ENCODE measurements at places on chromosomes 12 and 14.

- DNase-seq, result no peak
Observed at GRCh38 chr14:92647797-92648279, 100.6 kb downstream of the LGMN start.

GRCh38 chr14:81263777-81264410 lies 43.1 kb upstream of the GTF2A1 start:
- DNase-seq, result no peak

DNA sequence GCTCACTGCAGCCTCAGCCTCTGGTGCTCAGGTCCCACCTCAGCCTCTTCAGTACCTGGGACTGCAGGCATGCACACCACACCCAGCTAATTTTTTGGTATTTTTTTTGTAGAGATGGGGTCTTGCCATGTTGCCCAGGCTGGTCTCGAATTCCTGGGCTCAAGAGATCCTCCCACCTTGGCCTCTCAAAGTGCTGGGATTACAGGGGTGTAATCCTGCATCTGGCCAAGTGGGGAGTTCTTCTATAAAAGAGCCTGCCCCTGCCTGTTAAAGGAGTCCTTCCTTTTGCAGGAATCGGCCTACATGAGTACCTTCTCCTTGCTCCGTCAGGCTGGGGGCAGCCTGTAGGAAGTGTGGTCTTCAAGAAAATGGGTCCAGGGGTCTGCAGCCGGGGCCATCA lies 54.1 kb upstream of the RASSF3 start:
- DNase-seq, result no peak

- no peak for DNase-seq
Observed at GRCh38 chr12:108321688-108322087, 17.4 kb downstream of the CMKLR1 start.

DNA sequence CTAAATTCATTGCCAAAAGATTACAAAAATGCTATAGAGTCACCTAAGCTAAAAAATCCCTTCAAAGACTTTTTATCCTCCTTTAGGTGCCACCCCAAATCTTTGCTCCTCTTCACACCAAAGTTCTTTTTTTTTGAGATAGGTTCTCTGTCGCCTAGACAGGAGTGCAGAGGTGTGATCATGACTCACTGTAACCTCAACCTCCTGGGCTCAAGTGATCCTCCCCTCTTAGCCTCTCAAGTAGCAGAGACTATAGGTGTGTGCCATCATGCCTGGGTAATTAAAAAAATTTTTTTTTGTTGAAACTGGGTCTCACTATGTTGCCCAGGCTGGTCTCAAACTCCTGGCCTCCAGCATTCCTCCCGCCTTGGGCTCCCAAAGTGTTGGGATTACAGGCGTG lies 47.9 kb downstream of the WDHD1 start:
- DNase-seq, result no peak

DNA sequence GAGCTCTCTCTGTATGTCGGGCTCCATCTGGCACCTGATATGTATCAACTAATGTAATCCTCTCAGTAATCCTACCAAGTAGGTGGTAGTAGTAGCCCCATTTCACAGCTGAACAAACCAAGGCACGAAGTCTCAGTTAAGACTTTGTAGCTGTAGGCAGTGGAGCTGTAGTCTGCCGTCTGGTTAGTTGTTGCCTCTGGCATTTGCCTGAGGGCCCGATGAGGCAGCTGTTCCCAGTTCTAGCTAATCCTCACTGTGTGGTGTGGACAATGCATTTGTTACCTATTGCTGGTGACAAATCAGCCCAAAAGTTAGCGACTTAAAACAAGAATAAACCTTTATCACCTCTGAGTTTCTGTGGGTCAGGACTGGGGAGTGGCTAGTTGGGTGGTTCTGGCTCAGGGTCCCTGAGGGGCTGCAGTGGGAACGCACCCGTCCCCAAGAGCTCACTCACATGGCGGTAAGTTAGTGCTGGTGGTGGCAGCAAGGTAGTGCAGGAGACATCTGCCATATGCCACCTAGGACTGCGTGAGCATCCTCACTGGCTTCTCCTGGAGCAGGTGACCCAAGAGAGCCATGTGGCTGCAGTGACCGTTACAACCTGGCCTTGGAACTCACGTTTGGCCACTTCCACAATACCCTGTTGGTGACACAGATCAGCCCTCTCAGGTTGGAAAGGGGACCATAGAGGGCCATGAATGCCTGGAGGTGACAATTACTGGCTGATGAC lies 5.6 kb downstream of the AACS start:
- no peak for DNase-seq

- no peak for DNase-seq
Observed at GRCh38 chr12:90611048-90611447, 343.9 kb downstream of the CCER1 start.

DNA sequence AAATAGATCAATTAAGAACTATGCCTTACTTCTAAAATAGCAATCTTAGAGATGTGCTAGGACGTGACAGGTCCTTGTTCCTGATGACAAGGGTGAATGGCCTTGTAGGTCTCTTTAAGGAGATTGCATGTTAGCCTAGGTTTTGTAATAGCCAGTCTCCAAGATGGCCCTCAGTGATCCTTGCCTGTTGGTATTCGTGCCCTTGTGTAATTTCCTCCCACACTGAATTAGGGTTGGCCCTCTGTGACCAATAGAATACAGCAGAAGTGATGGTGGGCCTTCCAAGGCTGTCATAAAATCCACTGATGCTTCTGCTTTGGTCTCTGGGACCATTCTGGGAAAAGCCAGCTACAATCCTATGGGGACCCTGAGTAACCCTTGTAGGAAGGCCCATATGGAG lies 38.2 kb upstream of the SNX6 start:
- DNase-seq, result no peak

- no peak for DNase-seq
Observed at GRCh38 chr12:107400686-107401447, 284.7 kb upstream of the PWP1 start.

- DNase-seq, result no peak
Observed at GRCh38 chr14:63713058-63713457, 14.8 kb downstream of the SGPP1 start.

DNA sequence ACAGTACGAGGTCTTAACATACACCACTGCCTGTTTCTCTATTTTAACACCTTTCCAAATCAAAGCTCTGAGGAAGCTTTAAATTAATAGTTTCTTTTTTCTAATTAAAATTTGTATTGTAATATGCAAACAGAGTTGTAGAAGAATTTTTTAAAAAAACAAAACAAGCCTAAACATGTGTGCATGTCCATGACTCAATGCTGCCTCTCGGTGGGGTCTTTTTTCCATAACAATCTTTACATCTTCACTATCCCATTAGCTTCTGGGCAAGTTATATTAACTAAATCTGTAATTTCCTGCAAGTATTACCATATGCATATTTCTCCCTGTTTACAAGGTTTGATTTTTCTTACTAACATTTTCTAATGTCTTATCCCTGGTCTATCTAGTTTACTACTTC lies 143.9 kb upstream of the NAV3 start:
- DNase-seq, result no peak

- DNase-seq, result no peak
Observed at GRCh38 chr14:56137849-56138248, 19.6 kb downstream of the PELI2 start.

DNA sequence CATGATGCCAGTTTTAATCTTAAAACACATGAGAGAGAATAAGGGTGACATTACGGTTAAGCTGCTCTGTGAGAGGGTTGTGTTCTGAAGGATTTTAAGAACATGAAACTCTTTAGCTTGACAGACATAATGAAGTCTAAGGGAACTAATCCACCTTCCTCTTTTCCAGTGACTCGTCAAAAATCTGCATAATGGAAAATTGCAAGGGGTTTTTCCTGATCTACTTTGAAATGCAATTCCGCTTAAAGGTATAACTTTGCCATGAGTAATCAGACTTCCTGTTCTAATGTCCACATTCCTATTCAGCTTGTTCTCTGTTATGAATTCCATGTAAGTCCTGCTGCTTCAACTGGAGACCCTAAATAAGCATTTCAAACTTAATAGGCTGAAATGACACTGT lies at the start of gene ZNF705A:
Gene ZNF705A, plus strand, starts transcription at position 171 of the 400 bp plus-strand sequence. CDS start 15,611 bp downstream, outside the sequence.
- DNase-seq, result no peak

DNA sequence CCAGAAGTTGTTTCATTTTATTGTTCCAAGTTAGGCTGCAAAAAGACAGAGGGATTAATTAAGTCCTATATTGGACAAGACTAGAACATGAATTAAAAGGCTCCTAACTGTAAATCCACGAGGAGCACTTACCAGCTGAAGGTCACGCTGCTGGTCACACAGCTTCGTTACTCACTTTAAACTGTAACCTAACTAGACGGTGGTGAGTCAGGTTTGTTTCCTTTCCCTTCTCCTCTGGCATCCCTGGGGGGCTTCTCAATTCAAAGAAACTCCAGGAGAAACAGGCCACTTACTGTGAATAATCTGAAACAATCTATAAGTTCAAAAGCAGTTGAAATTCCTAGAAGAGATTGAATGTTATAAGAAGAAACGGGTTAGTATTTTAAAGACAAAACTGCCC lies 331.4 kb downstream of the BCAT1 start:
- DNase-seq, result no peak

- no peak for DNase-seq
Observed at GRCh38 chr12:2039034-2039433, 13.8 kb upstream of the CACNA1C start.

DNA sequence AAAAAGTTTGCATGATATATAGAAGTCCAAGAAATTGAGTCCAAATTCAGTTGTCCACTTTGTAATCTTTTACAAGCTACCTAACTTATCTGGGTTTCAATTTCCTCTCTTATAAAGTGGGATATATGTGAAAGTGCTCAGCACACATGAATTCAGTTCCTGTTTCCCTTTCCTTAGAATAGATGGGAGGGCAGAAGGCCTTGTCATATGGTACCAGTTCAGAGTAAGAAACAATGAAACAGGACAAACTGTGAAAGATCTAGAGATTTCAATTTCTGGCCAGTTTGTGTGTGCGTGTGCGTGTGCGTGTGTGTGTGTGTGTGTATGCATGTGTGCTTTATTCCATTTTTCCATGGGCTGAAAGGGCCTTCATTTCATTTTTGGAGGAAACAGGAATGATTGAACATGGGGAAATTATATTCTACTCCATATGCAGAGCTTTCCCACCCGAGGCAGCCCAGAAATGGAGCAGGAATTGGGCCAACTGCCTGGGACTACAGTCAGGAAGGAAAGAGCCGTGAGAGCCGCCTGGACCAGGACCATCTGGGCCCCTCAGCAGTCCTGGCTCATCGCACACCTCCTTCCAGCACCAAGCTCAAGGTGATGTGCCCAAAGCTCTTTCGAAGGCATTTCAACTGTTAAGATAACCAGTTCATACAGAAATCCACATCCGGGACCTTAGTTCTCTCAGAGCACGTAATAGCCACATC lies 183.2 kb downstream of the EPS8 start:
- no peak for DNase-seq

- no peak for DNase-seq
Observed at GRCh38 chr14:51680031-51680430, 28.3 kb downstream of the FRMD6 start.

DNA sequence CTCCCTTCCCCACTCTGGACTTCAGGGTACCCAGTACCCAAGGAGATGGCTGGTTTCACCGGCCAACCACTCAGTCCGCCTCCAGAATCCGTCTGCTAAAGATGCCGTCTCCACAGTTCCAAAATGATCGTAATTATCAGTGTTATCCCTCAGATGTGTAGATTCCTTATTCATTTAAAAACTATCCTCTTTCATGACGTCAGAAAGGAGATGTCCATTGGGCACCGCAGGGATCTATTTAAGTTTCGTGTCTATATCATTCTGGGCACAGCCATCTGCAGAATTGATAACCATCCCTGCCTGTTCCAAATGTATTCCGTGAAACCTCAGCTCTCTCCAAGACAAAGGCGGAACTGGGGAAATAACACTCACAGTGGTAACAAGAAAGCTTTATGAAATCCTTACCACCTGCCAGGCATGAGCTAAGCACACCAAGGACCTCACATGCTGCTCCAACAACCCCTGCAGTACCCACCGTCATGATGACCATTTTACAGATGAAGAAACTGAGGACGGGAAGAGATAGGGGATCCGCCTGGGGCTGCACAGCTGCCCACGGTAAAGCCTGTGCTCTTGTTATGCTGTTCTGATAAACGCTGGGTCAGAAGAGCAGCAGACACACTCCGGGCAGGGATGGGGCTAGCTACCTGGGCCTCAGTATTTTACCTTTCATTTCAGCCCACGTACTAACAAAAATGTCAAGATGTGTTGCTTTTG lies 90.0 kb downstream of the BCL11B start:
- no peak for DNase-seq

DNA sequence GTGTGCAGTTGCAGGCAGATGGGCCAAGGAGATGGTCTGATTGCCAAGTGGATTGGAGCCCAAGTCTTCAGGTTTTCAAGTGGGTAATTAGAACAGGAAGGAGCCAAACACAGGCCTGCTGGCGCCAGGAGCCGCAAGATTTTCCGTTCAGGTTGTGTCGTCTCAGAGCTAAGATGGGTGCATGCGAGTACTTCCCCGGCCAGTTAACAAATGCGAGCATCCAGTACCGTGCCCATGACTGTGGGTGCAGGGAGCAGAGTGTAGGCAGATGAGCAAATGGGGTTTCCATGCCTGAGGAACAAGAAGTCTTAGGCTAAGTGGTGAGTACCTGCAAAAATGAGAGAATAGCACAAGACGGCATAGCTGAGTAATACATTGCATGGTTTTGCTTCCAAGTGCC lies 90.5 kb downstream of the CHST11 start:
- no peak for DNase-seq

DNA sequence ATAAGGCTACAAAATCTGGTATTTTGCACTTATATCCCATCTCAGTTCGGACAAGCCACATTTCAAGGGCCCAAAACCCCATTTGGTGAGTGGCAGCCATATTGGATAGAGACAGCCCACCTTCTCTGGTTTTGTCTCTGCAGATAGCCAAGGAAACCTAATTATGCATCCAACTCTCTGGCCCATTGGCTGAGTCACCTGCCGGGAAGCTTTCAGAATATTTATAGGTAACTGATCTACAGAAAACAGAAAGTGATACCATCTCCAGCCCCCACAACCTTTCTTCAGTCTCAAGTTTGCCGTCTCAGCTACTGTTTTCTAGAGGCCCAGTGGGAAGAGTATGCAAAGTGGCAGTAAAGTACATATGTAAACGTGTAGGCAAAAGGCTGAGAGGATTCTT lies 33.7 kb upstream of the PPP1CC start:
- no peak for DNase-seq

DNA sequence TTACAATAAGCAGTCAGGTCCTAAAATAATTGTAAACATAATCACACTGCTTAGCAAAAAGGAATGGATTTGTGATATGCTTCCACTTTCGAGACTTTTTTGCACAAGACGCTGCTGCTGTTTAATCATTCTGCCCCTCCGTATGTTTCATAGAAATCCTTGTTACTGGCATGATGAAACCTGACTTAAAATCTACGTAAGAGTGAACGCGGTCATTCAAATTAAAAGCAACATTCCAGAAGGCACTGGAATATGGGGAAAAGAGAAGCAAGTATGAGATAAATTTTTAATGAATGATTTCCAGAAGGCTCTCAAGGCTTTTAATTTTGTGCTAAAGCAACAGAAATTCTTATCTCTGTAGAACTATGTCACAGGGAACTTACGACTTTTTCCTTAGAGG lies 1.1 kb downstream of the CNIH1 start:
- no peak for DNase-seq

- peak; percentile 48 for DNase-seq
Observed at GRCh38 chr14:28608851-28609828, 157.4 kb upstream of the FOXG1 start.

- DNase-seq, result no peak
Observed at GRCh38 chr14:88143810-88144209, 138.9 kb downstream of the GPR65 start.

- no peak for DNase-seq
Observed at GRCh38 chr14:100015251-100015655, 50.0 kb upstream of the EVL start.

GRCh38 chr12:57133013-57133569 lies 4.8 kb downstream of the LRP1 start:
- no peak for DNase-seq
